Frontal cortex (tissue), 4 donors: ENCODE measurements at places on chromosomes 6 and 20. TPM values are rescaled to one million over a fixed set of nuclear protein-coding genes. Genes with fewer than 3 reads are reported as not detected.

- DNase-seq: no peak
Measured at GRCh38 chr6:12459945-12460661, 169.9 kb downstream of the EDN1 start.

DNA sequence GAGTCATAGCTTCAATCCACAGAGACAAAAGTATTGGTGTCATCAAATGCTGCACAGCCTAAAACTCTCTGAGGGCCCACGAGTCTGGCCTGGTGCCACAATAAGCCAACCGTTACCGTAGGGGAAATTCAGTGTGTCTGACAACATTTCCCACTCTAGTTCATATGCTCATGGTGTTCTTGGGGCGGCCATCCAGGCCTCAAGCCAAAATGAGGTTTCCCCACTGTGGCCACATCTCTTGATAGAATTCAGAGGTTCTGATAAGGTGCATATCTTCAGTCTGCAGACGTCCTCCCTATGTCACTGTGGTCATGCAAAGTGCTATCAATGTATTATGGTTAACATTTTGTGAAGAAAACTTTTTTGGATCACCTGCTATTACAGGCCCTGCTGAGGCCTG is 627.7 kb downstream of the QKI start:
- no peak for DNase-seq

- no peak for DNase-seq
Measured at GRCh38 chr20:63635431-63636141, 8.7 kb upstream of the GMEB2 start.

GRCh38 chr20:51258582-51259165 is 235.8 kb upstream of the KCNG1 start:
- DNase-seq: no peak

DNA sequence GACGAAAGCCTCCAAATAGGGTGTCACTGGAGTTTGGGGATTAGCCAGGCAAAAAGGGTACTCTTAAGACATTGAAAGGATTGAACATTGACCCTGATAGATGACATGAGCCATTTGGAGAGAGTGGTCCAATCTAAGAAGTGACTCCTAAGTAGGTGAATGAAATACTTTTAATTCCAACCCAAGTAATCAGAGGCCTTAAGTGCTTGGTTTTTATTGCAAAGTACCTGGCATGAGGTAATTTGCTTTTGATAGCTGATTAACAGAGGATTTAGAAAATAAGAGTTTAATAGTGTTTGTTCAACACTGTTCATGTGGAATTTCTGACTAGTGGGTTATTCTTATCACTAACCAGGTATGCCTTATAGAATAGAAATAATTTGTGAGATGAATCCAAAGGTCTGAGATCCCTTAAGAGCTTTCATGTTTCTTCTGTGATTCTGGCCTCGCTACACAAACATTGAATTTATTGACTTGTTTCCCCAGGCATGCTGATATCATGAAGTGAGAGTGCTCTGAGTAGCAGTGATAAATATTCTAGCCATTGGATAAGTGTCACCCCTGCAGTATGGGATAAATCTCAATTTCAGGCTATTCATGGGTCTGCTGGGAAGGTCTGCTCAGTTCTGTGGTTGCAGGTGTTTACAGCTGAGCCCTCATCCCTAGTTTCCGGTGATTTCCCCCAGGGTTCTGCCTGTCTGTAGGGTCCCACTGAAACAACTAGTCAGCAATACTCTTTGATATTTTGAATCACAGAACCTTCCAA is 6.5 kb downstream of the NCOA7 start:
- no peak for DNase-seq

- DNase-seq: no peak
Measured at GRCh38 chr20:10376270-10377075, 57.5 kb downstream of the MKKS start.

- DNase-seq: no peak
Measured at GRCh38 chr6:118752803-118753202, 101.4 kb upstream of the CEP85L start.

GRCh38 chr20:37411408-37412219 is 65.7 kb downstream of the SRC start:
- DNase-seq: no peak

DNA sequence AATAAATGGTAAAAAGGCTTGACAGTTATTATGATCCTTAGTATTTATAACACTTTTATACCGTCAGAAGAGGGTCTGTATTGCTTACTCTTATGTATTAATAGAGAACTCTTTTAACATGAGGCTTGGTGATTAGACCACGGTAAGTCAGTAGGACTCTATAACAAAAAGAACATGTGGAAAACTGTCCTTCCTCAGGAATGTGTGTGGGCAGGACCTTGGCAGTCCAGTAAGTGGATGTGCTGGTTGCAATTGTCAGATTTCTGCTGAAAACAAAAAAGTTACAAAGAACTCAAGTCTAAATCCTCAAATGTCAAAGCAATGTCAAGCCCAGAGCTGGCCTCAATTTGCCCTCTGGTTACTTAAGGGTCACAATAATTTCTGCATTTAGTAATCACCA is 81.1 kb downstream of the PLCG1 start:
- DNase-seq: no peak

DNA sequence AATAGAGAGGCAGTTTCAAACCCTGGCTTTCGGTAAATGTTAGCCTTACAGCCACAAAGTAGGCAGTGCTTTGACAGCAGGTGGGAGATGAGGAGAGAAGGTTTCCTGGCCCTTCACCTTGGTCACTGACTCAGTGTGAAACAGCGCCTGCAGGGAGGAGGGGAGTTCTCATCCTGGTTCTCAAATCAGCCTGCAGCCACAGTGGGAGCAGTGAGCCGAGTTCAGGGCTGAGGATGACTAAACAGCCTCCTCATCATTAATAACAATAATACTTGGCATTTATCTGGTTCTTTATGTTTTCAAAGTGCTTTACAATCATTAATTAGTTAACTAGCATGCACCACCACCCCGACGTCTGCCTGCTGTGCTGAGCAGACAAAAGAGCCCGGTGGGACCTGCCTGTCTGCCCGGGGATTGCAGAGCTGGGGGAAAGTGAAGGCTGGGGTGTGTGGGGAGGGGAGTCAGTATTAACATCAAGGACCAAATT is 59.6 kb downstream of the PRDM1 start:
- no peak for DNase-seq

DNA sequence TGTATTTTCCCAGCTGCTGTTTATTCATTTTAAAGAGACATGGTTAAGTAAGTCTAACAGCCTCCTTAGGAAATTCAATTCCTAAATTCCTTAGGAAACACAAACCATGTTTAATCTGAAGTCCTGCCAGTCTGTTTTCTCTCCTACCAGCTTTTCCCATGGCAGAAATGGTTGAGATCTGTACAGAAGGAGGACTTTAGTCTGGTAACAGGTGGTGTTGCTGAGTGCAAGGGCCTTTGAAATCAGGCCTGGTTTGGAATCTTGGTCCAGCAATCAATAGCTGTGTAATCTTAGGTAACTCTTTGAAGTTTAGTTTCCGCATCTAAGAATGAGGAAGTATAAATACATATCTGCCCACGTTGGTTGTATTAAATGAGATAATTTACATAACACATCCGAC is 232.5 kb downstream of the LAMA2 start:
- no peak for DNase-seq

ALDH5A1 gene
- 16.7 TPM for total RNA-seq

ZBTB12 gene
- 25.7 TPM for total RNA-seq

PEX6 gene
- 25.3 TPM for total RNA-seq

DPPA5 gene
- total RNA-seq: not detected

GPSM3 gene
- 0.41 TPM for total RNA-seq

ZSCAN26 gene
- total RNA-seq: 36.3 TPM
